ENCODE measurements at places on chromosomes 12 and 14. TPM values are rescaled to one million over a fixed set of nuclear protein-coding genes. Genes with fewer than 3 reads are reported as not detected.

PTPRO gene
- 0.22 TPM for total RNA-seq

ADAMTS20 gene
- 0.09 TPM for total RNA-seq

PTPRR gene
- total RNA-seq = 8.8 TPM

TMTC1 gene
- 0.13 TPM for total RNA-seq

ESR2 gene
- total RNA-seq = 3.6 TPM

SLC39A5 gene
- 0.27 TPM for total RNA-seq

SDR9C7 gene
- total RNA-seq = not detected

CLEC1A gene
- not detected for total RNA-seq

AKAP3 gene
- total RNA-seq = 0.44 TPM

ABCC9 gene
- 0.11 TPM for total RNA-seq

FOXG1 gene
- 3.0 TPM for total RNA-seq

MED13L gene
- total RNA-seq = 90.3 TPM

PRH2 gene
- total RNA-seq = not detected

AICDA gene
- total RNA-seq = 0.11 TPM

SAMD15 gene
- total RNA-seq = 0.11 TPM

CCDC196 gene
- not detected for total RNA-seq

PNP gene
- total RNA-seq = 119 TPM

NRDE2 gene
- 14.6 TPM for total RNA-seq

ST8SIA1 gene
- total RNA-seq = 4.3 TPM

TBX5 gene
- total RNA-seq = not detected

STX2 gene
- 24.4 TPM for total RNA-seq

GYS2 gene
- not detected for total RNA-seq

KRT86 gene
- total RNA-seq = not detected

TAC3 gene
- total RNA-seq = 1.7 TPM

CLEC6A gene
- total RNA-seq = not detected

BORCS5 gene
- total RNA-seq = 12.4 TPM

DDX23 gene
- 97.9 TPM for total RNA-seq

NYNRIN gene
- total RNA-seq = 1.9 TPM

TSHR gene
- total RNA-seq = not detected

PRIMA1 gene
- not detected for total RNA-seq

GPX2 gene
- total RNA-seq = 0.56 TPM

CRIP1 gene
- total RNA-seq = 0.98 TPM

FAM90A1 gene
- total RNA-seq = 0.16 TPM

SRRM4 gene
- not detected for total RNA-seq

PRB3 gene
- not detected for total RNA-seq

UBR7 gene
- total RNA-seq = 34.5 TPM

COX8C gene
- total RNA-seq = not detected

NDRG2 gene
- 37.4 TPM for total RNA-seq

NEUROD4 gene
- not detected for total RNA-seq

LHX5 gene
- total RNA-seq = 0.16 TPM

IRAK3 gene
- total RNA-seq = not detected

MUCL1 gene
- not detected for total RNA-seq

CCT2 gene
- 442 TPM for total RNA-seq

REM2 gene
- 0.69 TPM for total RNA-seq

TRPV4 gene
- total RNA-seq = not detected

CPSF2 gene
- 65.4 TPM for total RNA-seq

SYNJ2BP gene
- 3.5 TPM for total RNA-seq

OTX2 gene
- total RNA-seq = not detected

C12orf54 gene
- not detected for total RNA-seq

FOS gene
- total RNA-seq = 17.4 TPM
